ENCODE measurements at places on chromosomes 16 and 17.

- no peak for DNase-seq
Observed at GRCh38 chr17:5418858-5419355, 555 bp downstream of the NUP88 start.

DNA sequence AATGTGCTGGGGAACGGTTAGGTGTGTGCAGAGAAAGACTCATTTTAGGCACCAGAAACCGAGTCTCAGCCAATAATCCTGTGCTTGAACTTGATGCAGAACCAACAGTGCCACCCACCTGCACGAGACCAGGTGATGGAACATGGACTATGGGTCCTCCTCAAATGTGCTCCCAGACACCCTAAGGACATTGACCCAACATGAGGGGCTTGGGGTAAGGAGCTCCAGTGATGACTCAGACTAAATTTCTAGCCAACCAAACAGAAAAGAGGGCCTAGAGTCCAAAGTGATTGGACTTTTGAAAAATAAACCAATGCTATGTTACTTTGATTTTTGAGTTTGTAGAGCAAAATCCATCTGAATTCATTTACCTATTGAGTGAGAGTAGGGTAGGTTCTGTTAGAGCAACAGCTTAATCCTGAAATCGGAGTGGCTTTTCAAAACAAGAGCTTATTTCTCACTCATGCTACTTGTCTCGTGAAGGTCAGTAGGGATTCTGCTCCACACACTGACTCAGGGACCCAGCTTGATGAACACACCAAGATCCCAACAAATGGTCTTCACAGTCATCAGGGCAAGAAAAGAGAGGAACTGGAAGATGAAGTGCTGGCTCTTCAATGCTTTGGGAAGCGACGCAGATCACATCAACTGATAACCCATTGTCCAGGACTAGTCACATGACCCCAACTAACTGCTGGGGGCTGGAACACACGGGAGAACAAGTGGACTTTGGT lies 21.8 kb downstream of the FAM20A start:
- no peak for DNase-seq

DNA sequence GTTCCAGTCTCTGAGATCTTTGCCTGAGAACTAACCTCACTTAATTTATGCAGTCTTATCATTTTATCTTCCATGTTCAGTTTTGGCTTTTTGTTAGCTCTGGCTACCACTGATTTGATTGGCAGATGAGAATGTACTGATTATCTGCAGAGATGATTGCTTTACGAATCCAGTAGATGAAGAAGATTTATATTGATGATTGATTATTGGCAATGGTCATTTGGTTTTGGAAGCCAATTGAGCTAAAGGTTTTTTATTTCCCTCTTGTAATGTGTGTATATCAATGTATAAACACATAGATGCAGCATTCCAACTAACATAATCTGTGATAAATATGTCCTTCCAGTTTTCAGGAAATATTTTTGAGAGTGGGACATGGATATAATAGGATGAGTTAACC lies 763.6 kb downstream of the CDH11 start:
- no peak for DNase-seq

DNA sequence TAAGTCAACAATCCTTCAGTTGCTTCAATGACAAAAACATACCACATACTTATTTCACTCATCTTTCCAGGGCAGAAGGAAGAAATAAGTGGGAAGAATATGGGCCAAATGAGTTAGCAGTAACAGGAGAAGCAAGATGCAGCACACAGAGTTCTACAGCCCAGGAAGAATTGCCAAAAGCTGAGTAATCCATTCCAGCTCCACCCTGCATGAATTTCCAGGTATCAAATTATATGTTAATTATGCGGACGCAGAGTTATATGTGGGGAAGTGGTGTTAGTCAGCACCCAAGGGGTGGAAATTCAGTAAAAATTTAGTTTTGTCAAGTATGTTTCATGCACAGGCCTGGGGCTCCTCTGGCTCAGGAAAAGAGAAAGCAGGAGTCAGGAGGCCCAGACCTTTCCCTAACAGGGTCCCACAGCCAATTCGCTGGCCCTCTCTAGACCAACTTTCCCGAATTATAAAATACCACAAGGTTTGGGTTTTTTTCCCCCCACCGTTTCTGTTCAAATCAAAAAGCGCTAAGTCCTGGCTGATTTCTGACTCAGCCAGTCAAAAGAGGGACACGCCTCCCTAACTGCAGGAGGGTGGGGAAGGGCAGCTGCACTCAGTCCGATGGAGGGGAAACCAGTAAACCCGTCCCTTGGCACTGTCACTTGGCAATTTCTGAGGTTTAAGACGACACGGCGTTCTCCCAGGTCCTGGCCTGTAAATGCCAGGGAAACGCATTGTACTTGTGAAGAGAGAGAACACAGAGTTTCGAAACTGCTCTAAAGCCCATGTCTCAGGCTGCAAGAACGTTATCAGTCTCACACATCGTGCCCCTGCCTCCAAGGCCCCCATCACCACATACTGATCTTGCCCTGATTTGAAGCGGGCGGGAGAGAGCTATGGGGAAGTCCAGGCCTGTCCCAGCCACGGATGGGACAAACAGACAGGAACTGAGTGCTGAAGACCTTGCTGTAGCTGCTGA lies 58.1 kb downstream of the ZFHX3 start:
- no peak for DNase-seq

GRCh38 chr16:57048095-57048494 lies 44.3 kb upstream of the CPNE2 start:
- DNase-seq, result no peak

- DNase-seq, result no peak
Observed at GRCh38 chr16:49462989-49463371, 89.4 kb downstream of the C16orf78 start.

- no peak for DNase-seq
Observed at GRCh38 chr17:77619851-77620250, 338.7 kb upstream of the TNRC6C start.

GRCh38 chr16:4270595-4270994 lies 2.2 kb downstream of the TFAP4 start:
- DNase-seq, result no peak

Data from Panc1 (cell line).